Cerebellar cortex (tissue), 1 donor: ENCODE measurements at places on chromosomes 5 and 9.

GRCh38 chr5:1325191-1325741 lies 19.6 kb downstream of the CLPTM1L start:
- DNase-seq: no peak

DNA sequence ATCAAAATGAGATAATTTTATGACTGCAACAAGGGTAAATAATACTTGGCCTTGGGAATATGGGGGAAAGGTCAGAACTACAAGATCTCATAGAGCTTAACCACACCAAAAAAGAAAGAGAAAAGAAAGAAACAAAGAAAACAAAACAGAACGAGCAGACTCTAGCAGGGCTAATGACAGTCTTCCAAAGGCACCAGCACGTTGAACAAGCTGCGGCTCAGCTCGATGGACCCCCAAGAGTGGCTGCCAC lies 689 bp downstream of the AK3 start:
- DNase-seq: peak; percentile 38

DNA sequence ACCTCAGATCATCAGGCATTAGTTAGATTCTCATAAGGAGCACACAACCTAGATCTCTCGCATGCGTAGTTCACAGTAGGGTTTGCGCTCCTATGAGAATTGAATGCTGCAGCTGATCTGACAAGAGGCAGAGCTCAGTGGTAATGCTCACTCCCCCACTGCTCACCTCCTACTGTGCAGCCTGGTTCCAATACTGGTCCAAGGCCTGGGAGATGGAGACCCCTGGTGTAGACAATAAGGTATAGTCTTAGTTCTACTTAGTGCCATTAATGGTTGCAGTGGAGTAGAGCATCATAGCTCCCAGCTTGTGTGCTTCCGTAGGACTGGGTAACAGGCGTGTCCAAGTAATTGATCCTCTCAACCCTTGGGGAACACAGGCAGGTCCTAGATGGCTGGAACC lies 70.4 kb upstream of the ANKRD55 start:
- no peak for DNase-seq

DNA sequence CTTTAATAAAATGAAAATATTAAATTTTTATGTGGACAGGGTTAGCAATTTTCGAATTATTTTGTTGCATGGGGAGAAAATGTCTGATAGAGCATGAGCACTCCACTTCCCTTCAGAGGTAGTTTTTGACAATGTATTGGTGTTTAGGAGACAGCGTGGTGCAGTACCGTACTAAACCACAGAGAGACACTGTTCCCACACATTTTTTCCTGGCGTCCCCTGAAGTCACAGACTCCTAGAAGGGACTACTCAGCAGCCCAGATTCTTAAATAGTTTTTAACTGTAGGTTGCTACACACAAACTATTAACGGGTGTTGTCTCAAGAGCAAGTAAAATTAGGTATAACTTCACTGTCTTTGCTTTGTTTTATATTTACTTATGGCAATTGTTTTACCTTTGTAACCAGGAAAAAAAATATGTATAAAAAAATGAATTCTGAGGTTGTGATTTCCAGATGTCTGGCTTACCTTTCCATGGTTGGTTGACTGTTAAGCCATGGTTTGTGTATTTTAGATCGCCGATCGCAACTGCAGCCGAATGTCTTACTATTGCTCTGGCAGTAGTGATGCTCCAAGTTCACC lies 171.2 kb downstream of the DOCK8 start:
- peak; percentile 61 for DNase-seq

- DNase-seq: no peak
Measured at GRCh38 chr9:134678666-134679443, 37.3 kb downstream of the COL5A1 start.

DNA sequence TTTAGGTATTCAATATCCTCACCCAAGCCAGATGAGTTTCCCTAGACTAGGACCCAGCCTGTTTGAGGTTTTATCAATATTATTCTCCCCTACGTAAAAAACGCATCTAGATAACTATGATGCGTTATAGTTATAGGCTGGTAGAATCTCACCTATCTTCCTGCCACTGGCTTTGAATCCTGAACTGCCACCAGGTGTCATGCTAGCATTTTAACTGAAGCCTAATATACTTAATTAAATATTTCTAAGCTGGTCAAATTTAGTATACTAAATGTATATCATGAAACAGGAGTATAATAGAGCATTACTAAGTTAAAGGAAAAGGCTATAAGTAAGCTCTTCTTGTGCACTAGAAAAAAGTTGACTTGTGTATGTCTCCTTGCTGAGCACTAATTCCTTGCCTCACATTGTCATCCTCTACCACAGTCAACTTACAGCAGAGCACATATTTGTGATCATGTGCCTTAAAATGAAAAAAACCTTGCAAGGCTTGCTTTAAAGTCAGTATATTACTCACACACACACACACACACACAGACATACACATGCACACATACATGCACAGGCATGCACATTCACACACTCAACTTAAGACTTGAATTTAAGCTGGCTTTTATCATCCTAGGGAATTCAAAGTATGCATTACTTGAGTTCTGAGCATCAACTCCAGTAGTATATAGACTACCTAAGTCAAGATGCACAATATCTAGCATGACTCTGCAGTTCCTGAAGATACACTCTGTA lies 303.4 kb downstream of the ADGRV1 start:
- no peak for DNase-seq

DNA sequence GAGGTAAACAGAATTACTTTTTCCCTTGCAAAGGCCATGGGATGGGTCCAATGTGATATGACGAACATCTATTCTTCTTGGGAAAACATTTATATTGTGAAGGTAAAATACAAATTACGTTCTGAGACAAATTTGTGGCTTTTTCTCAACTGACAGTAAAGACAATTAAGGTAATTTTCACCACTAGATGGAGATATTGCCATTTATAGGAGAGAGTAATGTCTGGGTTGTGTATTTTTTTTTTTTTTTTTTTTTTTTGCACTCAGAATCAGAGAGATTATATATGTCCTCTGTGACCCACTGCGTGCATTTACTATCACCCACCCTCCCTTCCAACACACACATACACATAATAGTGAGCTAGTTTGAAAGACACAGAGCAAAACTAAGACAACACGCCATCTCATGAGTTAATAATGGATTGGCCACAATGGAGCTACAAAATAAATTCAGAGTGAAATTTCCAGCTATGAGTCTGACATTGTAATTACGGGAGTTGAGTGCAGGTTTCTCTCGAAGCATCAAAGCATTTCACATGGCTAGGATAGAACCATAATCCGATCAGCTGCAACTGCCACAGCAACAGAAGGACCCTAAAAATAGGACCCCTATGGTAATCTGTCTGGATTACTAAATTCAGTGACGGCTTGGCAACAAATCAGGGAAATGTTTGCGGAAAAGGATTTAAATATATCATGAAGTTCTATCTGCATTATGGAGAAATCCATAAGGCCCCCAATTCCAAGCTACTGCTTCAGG lies 49.2 kb downstream of the ANXA1 start:
- peak; percentile 31 for DNase-seq

- DNase-seq: no peak
Measured at GRCh38 chr9:135818718-135819475, 88.4 kb downstream of the CAMSAP1 start.
